ENCODE measurements at places on chromosomes 5 and 9.

GRCh38 chr5:110362261-110362660, 364.2 kb downstream of the TMEM232 start:
- no peak for DNase-seq

DNA sequence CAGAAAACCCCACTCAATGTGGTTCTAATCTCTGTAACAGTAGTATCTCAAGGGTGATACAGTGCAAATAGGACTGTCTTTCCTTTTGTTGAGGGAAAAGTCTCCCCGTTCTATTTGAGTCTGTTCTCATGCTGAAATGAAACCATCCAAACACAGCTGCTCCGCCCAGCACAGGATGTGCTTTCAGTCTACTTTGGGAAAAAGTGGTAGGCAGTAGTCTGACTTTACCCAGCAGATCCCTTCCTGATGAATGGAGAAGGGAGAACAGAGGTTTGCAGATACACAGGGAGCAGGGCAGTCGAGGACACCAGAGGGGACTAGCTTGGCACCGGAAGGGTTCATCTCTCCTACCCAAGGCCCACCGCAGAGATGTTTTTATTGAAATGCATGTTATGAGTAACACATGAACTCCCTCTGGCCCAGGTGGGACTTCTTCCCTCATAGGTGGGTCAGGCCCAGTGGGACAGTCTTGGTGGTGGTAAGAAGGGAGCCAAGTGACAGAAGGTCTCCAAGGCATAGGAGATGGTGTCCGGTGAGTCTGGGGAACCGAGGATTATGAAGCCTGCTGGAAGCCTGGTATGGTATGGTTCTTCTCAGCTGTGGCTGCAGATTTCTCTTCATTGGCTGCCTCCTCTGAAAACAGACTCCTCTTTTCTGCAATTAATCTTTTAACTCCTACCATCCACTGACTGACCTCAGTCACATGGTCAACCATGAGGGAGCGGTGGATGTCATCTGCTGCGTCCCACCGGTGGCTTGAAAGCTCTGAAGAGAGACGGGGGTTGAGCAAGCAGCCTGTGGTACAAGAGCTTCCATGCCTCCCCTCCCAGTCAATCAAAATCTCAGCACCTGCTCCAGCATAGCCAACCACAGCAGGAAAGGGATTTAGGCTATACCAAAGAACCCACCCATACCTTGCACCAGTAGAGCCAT, 3.0 kb downstream of the EIF4EBP3 start:
- DNase-seq: no peak

DNA sequence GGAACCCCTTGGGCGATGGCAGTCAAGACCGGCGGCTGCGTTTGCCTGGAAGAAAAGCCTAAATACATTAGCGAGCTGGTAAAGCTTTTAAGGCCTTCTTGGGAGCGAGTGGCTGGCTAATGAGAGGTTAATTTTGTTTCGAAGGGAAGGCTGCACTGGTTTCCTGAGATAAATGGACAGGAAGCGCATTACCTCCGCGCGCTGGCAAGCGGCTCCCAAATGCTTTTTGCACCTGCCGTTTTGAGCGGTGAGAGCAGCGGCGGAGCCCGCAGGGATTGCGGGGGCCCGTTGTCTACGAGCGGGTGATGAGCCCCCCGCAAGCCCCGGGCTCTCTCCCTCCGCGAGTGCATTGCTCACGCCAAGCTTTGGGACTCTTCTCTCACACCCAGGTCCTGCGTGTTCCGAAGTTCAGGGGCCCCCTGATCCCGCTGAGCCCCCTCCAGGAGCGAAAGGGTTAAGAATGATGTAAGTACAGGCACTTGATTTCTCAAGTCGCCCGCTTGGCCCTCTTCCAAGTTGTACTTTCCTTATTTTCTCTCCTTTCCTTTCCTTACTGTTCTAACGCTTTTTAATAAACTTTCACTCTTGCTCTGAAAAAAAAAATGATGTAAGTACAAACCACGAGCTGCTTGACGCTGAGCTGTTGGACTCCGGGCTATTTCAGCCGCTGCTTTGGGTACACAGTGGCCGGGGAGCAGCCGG, 3.1 kb upstream of the RGMB start:
- DNase-seq: peak; percentile 35

GRCh38 chr5:39148983-39149534, 70.3 kb downstream of the FYB1 start:
- no peak for DNase-seq

DNA sequence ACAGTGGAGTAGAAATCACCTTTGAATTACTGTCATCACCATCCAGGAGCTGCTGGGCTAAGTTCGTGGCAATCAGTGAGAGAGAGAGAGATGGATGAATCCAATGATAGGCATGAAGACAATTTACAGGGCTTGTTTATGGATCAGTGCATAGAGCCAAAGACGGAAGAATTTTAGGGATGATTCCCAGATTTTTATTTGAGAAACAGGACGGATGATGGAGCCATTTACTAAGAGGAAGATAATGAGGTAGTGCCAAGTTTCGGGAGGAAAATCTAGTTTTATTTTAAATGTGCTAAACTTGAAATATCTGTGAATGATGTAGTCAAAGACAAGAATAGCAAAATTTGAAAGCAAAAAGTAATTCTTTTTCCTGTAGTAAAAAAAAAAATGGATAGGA, 394.2 kb upstream of the PAPPA start:
- DNase-seq: no peak

- no peak for DNase-seq
These were observed 130.6 kb downstream of the KCNIP1 start for GRCh38 chr5:170634256-170634990.

DNA sequence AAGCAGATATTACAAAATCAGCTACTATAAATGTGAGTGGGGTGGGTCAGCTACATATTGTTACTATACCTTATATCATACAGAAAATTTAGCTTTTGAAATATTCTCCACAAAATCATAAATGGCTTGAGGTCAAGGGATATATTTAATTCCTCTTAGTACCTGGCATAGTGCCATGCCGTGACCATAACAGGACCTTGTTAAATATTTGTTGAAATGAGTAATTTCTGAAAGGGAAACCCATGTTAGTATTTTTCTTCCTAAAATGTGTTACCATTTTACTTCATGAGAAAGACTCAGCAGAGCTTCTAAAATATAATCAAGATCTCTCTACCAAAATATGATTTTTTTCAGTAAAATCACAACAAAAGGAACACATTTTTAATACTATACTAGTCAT, 14.8 kb downstream of the ATP10B start:
- no peak for DNase-seq

DNA sequence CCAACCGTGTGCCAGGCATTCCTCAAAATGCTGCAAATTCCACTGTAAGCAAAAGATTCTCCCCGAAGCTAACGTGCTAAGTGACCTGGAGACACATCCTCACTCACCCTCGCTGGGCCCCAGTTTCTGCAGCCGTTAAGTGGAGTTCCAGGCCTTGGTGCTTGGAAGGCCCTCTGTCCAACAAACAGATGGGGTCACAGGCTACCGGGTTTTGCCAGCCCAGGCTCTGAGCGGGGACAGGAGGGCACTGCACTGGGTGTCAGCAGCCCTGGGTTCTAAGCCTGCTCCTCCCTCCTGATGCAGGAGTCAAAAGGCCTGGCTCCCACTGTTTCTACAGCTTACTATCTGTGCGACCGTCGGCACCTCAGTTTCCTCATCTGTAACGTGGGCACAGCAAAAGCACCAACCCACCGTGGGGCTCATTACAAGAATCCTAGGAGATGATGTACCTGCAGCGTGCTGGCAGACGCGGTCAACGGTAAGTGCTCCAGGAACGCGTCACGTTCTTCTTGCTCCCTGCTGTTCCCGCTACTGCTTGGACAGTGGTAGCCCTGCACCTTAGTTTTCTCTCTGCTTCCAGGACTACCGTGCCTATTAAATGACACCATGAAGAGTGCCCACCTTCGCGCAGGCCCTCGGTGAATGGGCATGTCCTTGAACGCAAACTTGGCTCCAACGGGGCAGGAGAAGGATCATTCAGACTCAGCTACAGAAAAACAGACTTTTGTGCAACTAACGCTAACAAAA, 84.8 kb downstream of the ADAMTS2 start:
- DNase-seq: no peak

- no peak for DNase-seq
These were observed 107.4 kb downstream of the SVEP1 start for GRCh38 chr9:110472111-110472510.

DNA sequence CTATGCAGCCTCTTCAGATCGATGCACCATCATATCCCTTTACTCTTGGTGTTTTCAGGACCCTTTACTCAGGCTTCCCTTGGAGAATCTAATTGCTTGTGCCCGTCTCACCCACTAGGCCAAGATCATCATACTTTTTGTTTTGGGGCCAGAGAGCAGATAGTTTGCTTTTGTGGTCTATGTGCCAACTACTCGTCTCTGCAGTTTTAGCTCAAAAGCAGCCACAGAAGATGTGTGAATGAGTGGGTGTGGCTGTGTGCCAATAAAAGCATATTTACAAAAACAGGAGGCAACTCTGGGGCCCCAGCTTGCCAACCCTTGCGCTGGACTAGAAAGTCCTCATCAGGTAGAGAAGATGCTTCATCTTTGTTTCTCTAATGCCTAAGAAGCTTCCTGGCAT, 216.8 kb downstream of the SEMA5A start:
- no peak for DNase-seq

DNA sequence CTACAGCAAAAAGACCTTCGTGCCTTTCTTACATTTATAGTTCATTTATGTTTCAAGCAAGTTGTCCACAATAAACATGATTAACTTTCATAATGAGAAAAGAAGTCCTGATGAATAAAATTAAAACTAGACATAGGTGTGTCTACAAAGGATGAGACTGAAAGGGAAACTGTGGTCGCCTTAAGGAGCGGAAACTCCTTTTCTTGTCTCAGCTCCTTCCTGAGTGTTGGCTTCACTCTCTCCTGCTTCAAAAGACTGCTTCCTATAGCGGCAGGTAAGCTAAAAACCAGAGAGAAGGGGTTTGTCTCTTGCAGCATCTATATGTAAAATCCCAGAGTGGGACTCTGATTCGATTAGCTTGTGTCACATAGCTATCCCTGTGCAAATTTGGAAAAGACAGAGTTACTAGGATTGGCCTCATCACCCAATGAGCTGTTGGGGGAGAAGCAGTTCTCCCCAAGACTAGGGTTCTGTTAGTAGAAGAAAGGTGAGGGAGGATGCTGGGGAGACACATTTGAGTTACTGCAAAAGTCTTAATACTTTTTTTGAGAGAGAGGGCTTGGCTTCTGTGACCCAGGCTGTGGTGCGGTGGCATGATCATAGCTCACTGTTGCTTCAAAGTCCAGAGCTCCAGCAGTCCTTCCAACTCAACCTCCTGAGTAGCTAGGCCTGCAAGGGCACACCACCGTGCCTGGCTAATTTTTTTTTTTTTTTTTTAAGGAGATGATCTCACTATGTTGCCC, 16.8 kb upstream of the CTSL start:
- DNase-seq: no peak

DNA sequence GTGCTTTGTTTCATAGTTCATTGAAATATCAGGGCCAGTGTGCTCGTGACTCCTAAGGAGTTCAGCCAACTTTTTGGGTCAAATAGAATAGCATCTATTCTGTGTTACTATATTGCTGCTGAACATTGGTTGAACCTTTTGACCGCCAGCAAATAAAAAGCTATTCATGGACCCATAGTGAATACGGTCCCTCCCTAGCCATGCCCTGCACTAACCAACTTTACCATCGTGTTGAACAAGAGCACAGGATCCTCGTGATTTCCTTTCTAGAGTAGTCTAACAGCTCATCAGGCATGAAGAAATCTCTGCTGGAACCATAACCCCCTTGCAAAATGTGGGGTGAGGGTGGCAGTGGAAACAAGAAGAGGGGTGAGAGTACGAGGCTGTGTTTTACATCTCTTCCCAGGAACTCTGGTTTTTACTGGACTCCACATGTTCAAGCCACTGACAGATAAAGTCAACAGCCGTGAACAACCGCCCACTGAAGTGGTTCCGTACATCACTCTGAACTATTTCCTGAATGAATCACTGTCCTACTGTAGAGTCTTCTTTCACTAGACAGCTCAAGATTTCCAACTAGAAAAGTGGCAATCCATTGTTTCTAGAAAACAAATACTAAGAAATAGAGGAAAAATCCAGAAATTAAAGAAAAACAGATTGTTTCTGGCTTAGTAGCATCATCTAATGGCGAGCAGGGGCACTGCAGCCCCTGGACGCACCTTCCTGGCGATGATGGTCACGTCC, 70.1 kb upstream of the SPATA31E1 start:
- DNase-seq: peak; percentile 27

Measured in activated CD4-positive, alpha-beta T cell treated with anti-CD3 and anti-CD28 coated beads for 4 hours (primary cell).